ENCODE measurements at places on chromosomes 5 and 9.

- DNase-seq = no peak
Measured at GRCh38 chr5:90119531-90119971, 290.0 kb downstream of the CETN3 start.

GRCh38 chr9:130204341-130204740 lies 32.1 kb downstream of the NCS1 start:
- DNase-seq = no peak

DNA sequence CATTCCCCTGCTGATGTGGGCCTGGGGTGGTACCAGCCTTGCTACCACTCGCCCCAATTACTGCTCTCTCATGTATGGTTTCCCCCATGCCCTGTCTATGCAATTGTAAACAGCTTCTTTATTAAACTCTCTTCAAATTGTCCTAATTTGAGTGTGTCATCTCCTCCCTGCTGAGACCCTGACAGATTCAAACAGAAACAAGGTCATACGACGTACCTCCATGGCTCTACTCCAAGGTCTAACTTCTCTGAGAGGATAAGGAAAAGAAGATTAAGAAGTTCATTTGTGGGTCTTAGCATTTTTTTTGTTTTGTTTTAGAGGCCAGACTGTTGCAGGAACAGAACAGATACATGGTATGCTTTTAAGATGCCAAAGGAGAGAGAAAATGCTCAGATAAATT lies 38.0 kb downstream of the ABITRAM start:
- no peak for DNase-seq

GRCh38 chr9:122991370-122991830 lies 42.1 kb upstream of the GPR21 start:
- DNase-seq = peak; percentile 80

- DNase-seq = no peak
Measured at GRCh38 chr9:33153666-33154065, 13.5 kb downstream of the B4GALT1 start.
